ENCODE measurements at places on chromosomes 4 and X.

- DNase-seq: no peak
Measured at GRCh38 chr4:98778206-98778605, 119.8 kb upstream of the TSPAN5 start.

DNA sequence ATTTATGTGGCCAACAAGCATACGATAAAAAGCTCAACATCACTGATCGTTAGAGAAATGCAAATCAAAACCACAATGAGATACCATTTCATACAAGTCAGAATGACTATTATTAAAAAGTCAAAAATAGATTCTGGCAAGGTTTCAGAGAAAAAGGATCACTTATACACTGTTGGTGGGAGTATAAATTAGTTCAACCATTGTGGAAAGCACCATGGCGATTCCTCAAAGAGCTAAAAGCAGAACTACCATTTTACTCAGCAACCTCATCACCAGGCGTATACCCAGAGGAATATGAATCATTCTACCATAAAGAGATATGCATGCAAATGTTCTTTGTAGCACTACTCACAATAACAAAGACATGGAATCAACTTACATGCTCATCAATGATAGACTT is 478.7 kb upstream of the GALNTL6 start:
- no peak for DNase-seq

DNA sequence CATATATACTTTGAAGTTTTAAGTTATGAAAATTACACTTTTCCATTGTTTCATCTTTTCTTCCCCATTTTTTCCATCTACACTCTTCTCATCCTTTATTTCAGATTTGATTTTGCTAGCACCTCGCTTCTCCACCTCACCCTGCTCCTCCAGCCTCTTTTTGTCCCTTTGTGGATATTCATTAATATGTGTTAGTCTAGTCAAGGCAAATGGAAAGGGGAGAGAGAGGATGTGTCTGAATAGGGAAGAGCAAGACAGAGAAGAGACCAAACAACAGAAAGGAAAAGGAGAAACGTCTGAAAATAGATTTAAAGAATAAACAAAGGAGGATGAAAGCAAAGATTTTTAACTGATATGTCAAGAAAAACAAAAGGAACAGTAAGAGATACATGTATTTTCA is 24.1 kb downstream of the GPM6A start:
- DNase-seq: no peak

DNA sequence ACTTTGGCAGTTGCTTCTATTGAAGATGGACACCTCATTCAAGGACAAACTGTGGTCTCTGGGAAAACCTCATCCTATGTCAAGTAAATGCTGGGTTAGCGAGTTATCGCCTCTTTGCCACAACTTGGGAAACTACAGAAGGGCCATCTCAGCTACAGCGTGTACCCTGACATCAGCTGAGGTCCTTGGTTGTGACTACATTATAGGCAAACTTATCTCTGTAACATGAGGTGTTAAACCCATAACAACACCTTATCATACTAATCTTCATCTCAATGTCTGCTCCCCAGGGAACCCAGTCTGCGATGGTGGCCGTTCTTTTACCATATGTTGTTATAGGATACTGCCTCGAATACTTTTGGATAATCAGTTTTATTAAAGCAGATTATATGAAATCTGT is 1862.7 kb downstream of the STIM2 start:
- DNase-seq: no peak

GRCh38 chrX:110258552-110258951 is 59.3 kb downstream of the AMMECR1 start:
- DNase-seq: no peak

- DNase-seq: peak; percentile 95
Measured at GRCh38 chr4:73740353-73740778, at the start of gene CXCL8. CXCL8 (plus strand) TSS chr4:73740569; CDS start chr4:73740659, 90 bp downstream.

DNA sequence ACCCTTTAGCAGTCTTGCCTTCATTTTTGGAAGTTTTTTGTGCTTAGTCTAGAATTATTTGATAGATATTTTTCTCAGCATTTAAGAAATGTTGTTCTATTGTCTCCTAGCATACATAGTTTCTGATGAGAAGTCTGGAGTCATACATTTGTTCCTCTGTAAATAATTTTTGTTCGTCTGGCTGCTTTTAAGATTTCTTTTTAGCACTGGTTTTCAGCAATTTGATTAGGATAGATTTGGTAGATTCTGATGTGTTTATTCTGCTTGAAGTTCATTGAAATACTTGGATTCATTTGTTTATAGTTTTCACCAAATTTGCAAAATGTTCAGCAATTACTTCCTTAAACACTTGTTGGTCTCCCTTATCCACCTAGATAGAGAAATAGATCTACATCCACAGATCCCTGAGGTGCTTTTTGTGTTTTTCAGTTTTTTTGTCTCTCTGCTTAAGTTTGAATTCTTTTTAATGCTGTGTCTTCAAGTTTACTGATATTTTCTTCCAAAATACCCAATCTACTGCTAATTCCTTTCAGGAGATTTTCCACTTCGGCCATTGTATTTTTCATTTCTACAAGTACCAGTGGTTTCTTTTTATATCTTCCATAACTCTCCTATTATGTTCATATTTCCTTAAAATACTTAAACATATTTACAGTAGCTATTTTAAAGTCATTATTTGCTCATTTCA is 64.9 kb downstream of the ABLIM2 start:
- DNase-seq: no peak

DNA sequence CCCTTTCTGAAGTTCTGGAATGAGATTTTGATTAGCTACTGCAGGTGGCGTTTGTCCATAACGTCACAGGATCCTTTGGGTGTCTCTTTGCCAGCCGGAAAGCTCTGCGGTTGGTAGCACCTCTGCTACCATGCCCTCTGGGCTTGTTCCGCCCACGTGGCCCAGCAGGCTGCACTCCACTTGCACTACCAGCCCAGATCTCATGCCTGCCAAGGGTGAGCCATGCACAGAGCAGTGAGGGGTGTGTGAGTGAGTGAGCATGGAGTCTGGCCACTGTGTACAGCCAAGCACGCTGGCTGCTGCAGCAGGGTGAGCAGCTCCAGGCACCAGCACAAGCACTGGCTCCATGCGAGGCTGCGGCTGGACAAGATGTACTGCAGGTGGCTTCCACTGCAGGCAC is 6.6 kb upstream of the HNRNPD start:
- no peak for DNase-seq

GRCh38 chr4:152997288-152997687 is 61.2 kb downstream of the FHDC1 start:
- no peak for DNase-seq

GRCh38 chr4:107034091-107034995 is 1.8 kb downstream of the DKK2 start:
- DNase-seq: no peak

- no peak for DNase-seq
Measured at GRCh38 chrX:15160558-15161095, 109.3 kb downstream of the ASB9 start.

GRCh38 chrX:155544881-155545280 is 67.9 kb downstream of the TMLHE start:
- DNase-seq: no peak

DNA sequence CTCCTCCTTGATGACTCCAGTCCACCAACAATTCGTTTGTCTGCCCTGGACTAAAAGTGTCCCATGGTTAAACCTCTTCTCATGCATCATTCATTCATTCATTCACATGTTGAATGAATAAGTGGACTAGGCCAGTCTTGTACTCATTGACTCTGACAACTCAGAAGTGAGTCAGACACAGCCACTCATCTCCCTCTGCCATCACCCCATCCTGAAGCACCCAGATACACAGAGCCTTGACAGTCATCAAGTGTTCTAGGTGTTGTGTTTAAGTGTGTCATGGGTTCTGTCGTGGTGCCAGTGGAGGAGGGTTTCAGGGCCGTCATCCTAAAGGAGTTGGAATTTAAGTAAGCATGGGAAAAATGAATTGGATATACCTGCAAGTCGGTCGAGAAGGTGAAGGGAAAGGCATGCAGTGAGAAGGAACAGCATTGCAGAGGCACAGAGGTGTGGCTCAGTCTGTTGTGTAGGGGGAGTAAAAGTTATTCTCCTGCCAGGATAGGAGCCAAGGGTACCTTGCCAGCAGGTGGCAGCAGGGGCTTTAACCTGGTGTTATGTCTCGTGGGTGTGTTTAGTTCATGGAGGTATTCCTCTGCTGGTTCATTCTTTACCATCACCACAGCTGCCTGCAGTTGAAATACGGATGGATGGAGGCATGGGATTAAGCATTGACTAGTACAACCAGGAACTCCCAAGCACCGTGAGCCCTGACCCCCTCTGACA is 18.3 kb downstream of the MAGED2 start:
- no peak for DNase-seq

GRCh38 chr4:185020863-185021761 is 2.8 kb downstream of the HELT start:
- no peak for DNase-seq

DNA sequence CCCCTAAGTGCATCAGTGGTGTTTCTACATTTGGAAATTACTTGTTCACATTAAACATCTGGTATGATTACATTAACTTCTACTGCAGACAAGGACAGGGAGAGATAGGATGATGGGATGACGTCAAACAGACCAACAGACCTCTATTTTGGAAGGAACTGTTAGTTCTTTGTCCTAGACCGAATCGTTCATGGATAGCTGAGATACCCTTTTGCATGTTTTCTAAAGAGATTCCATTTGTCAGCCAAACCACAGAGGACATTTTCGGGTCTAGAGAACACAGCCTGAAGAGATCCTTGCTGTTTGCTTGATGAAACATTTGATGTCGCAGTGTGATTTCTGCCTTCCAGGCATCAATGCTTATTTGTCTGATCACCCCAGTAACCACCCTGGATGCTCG is 27.7 kb downstream of the CHST7 start:
- DNase-seq: no peak

DNA sequence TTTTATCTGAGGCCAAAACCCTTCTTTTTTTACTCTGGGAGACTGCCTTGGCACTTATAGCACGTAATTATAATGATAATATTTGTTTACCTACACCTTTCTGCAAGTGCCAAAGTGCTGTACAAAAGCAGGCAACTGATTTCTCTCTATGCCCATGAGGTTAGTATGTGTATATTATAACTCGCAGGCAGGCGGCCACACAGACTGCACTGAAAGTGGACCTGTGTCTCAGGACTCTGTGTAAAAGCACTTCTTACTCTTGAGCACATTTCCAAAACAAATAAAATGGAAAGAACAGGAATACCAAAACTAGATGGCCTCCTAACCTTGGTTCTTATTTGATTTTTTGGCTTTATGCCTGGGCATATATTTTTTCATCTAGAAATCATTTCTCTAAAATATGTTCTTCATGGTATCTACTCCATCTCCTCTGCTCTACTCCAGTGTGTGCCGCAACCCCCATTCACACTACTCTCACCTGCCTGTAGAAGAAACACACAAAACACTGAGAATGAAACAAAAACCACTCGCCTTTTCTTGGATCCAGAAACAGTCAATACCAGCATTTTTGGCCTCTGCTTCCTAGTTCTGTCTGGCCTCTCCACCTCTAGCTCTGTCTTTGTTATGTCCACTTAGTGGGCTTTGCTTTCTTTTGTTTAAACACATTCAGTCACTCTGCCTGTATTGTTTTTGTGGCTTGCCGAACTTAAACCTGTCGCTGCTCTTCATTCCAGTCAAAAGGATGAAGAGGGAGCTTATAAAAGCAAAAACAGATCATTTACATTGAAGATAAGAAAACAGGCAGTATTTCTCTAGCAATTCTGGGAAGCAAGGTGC is 934.5 kb upstream of the TENM3 start:
- DNase-seq: no peak

GRCh38 chrX:6291444-6291843 is 62.8 kb upstream of the NLGN4X start:
- no peak for DNase-seq

- DNase-seq: no peak
Measured at GRCh38 chr4:151530783-151531182, 121.8 kb downstream of the FHIP1A start.

DNA sequence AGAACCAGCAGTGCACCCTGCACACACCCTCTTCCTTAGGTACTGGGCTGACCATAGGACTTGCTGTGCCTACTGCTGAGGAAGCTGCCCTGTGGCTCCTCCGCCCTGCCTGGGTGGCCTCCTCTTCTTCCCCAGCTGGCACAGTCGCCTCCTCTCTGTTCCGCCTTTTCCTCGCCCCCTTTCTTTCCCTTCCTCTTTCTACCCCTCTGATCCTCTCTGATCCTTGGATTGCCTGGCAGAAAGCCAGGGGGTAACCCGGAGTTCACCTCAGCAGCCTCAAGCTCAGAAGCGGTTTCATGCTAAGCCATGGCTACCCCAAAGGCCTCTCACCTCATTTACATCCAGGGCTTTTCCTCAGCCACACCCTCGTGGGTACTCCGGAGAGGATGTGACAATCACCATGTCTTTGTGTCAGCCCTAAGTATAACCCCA is 136.2 kb downstream of the SMIM20 start:
- no peak for DNase-seq

DNA sequence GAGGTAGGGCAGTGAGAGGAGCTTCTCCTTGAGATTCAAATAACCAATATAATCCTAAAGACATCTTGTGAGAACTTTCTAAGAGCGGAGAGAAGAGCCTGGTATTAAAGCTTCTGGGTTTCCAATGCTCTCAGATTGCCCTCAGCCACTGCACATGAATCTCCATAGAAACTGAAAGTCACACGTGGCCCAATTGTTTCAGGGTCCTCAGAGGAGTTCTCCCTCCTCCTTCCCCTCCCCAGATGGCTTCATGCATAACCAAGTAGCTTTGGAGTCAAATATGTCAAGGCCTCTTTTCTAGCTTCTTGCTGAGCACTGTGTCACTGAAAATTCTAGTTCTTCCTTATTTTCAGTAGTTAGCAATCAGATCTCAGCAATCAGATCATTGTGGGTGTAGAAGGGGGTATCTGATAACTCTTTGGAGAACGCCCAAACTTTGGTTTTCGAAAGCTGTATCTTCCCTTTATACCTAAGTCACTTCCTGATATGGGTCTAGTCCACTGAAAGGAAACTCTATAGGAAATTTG is 2.2 kb downstream of the BTK start:
- no peak for DNase-seq

- DNase-seq: no peak
Measured at GRCh38 chr4:8163436-8164193, 5.0 kb upstream of the ABLIM2 start.

DNA sequence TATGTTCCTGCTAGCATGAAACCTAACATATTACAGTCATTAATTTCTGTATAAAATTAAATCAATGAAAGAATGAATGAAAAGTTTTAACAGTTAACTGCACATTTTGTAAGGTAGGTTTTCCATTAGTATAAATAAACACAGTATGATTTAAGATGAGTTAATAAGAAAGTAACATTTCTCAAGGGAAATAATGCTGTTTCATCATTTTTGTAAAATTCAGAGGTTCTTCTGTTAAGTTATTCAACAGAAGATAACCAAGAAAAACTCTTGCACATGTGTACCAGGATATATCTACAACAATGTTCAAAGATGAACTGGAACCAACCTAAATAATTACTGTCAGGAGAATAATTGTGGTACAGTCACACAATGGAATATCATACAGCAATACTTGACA is 88.6 kb downstream of the NEK1 start:
- DNase-seq: no peak
